ENCODE measurements at places on chromosomes 5 and 9. TPM values are rescaled to one million over a fixed set of nuclear protein-coding genes. Genes with fewer than 3 reads are reported as not detected.

GRCh38 chr9:79781263-79781662 lies 209.5 kb downstream of the TLE4 start:
- DNase-seq = no peak

DNA sequence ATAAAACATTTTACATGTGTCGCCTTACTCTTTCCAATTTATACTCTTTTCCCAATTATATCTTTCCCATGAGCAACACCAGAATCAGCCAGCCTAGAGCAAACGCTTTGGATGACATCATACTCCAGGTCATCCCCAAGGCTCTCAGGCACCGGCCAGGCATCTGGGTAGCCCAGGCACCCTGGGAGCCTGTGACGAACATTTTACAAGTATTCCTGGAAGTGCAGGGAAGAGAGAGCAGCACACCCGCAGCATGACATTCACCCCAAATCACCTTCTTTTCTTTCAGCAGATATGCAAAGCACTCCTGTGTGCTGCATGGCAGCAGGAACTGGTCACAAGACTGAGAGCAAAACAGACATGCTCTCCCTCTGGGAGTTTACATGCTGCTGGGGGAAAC lies 75.7 kb upstream of the SMIM23 start:
- no peak for DNase-seq

DNA sequence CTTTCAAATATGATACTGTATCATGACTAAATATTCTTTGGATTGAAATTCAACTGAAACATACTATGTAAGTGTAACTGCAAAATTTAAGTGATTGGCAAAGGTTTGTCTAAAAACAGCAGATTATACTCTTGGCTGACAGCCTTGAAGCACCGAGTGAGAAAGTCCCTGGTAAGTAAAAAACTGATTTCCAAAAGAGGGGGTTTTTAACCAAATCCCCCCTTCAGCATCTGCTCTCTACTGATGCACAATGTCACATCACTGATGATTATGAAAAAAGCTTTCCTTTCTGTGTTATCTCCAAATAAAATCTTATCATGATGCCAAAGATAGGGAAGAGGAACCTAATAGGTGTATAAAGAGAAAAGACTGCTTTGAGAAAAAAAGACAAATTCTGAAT lies 141.0 kb downstream of the MEF2C start:
- DNase-seq = no peak

- no peak for DNase-seq
These were observed 9.0 kb upstream of the SPINK4 start for GRCh38 chr9:33230756-33231622.

DNA sequence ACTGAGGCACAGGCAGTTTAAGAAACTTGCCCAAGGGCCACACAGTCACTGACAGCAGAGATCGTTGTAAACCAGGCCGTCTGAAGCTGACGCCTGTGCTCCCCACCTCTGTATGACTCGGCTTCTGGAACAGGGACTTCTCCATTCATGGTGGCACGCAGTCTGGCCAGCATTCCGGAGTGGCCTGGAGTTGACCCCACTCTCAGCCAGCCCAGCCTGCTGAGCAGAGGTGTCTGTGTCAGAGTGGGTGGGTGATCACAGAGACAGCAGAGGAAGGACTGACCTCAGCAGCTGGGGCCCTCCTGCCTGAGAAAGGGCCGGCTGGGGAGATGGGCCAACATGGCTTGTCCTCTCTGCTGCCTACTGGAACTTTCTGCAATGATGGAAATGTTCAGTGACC lies 12.6 kb downstream of the LRSAM1 start:
- peak; percentile 17 for DNase-seq

DNA sequence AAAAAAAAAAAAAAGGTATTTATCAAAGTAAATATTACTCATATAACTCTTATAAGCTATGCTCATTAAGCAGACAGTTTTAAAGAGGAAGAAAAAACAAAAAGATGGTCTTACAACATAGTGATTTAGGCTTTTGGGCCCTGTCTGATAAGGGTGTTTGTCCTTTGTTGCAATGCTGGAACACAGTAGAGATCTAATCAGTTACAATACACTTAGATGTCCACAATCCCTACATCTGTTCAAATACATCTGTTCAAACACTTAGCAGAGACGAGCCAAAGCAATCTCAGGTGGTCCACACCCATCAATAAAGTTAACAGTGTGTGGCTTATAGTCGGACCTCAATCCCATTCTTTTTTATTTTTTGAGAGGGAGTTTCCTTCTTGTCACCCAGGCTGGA lies 11.0 kb downstream of the PRXL2C start:
- no peak for DNase-seq

- DNase-seq = no peak
These were observed 26.2 kb upstream of the HSPA9 start for GRCh38 chr5:138601444-138601843.

- DNase-seq = no peak
These were observed 555 bp upstream of the PCDHGC4 start for GRCh38 chr5:141484310-141484640.

GRCh38 chr9:38405785-38406184 lies 13.3 kb downstream of the ALDH1B1 start:
- DNase-seq = no peak

GRCh38 chr9:127973169-127974000 lies 7.4 kb downstream of the EEIG1 start:
- DNase-seq = no peak

GRCh38 chr9:130107955-130108354 lies 54.2 kb downstream of the GPR107 start:
- DNase-seq = no peak

- DNase-seq = no peak
These were observed 36.6 kb downstream of the BICD2 start for GRCh38 chr9:92727716-92728700.

DNA sequence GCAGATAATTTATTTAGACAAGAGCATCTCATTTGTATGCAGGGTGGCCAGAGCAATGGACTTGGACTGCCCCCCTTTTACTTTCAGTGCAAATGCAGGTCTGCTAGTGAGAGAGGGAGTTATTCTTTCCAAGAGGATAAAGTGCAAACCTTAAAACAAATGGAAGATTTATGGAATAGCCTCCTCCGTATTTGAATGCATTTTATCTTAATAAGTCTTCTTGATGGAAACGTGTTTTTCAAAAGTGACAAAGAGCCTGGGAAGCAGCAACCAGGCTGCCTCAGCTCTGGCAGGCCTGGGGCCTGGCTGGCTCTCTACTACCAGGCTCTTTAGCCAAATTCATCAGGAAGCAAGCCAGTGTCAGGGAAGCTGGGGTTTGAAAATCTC lies 6.8 kb downstream of the NR2F1 start:
- DNase-seq = no peak

DNA sequence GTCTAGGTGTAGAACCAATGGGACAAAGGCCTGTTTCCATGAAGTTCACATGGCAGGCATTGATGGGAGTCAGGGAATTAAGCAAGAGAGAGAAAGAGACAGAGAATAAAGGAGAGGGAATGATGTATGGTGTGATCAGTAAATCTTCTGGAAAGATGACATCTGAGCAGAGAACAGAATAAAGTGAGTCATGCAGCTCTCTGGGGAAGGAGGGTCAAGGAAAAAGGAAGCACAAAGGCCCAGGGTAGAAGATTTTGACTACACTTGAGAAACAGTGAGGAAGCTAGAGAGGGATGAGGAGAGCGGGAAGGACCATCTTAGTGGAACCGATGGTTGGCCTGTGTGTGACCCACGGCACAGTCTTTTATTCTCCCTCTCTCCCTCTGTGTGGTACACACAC lies 425.9 kb downstream of the SPOCK1 start:
- DNase-seq = no peak

GRCh38 chr9:107223381-107223780 lies 59.7 kb upstream of the RAD23B start:
- DNase-seq = no peak

GRCh38 chr9:119902611-119903010 lies 533.4 kb upstream of the BRINP1 start:
- no peak for DNase-seq

- DNase-seq = peak; percentile 84
These were observed at the start of gene CDC20B for GRCh38 chr5:55172937-55173686. Gene CDC20B, minus strand, starts transcription at chr5:55173177. Its CDS starts 177 bp downstream, at chr5:55173000.

ZFP2 gene
- polyA plus RNA-seq = 2.4 TPM

APBA1 gene
- 6.0 TPM for polyA plus RNA-seq

SOX30 gene
- polyA plus RNA-seq = 0.26 TPM

ARID3C gene
- polyA plus RNA-seq = 0.18 TPM

PCDH1 gene
- 18.8 TPM for polyA plus RNA-seq

ADGRD2 gene
- not detected for polyA plus RNA-seq

DRD1 gene
- polyA plus RNA-seq = not detected

FRMD3 gene
- 15.4 TPM for polyA plus RNA-seq

SUSD3 gene
- 2.2 TPM for polyA plus RNA-seq

Measured in hindlimb muscle (tissue), 1 donor.